ENCODE measurements at places on chromosomes 1 and 21. TPM values are rescaled to one million over a fixed set of nuclear protein-coding genes. Genes with fewer than 3 reads are reported as not detected.

- no peak for DNase-seq
These were observed 188.9 kb upstream of the EDN2 start for GRCh38 chr1:41673378-41673777.

- no peak for DNase-seq
These were observed 12.3 kb downstream of the UQCRH start for GRCh38 chr1:46315669-46316403.

DNA sequence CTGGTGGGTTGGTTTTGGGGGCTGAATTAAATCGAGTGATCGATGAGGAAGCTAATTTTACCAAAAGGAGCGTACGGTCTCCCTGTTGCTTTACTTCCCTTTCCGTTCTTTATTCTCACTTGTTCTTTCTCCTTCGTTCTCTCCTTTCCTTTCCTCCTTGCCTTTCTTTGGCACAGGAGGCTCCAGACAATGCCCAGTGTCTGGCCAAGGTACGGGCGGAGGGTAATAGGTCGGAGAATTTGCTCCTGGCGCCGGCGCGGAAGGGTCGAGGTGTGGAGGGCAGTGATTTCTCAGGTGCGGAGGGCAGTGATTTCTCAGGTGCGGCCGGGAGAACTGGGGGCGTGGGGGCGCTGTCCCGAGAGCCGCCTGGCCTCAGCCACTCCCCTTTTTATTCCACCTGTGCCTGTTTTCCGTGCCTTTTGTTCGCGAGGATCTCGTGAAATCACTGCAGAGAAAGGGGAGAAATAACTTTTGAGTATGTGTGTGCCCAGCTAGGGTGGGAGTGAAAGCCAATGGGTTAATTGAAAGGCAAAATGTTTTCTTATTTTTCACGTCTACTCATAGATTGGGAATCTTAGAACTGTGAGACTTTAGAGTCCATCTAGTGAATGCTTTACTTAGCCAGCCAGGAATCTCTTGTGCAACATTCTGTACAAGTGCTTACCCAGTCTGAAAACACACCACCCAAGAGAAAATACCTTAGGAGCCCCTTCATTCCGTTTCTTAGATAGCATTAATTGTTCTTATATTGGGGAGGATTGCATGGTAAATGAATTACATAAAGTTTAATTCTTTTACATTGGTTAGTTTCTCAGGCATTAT, 1.3 kb downstream of the FNBP1L start:
- peak; percentile 25 for DNase-seq

- no peak for DNase-seq
These were observed 46.6 kb downstream of the LYST start for GRCh38 chr1:235820061-235820460.

- peak; percentile 44 for DNase-seq
These were observed 26.7 kb upstream of the A3GALT2 start for GRCh38 chr1:33347650-33347992.

The AGTRAP gene
- 91.4 TPM for total RNA-seq

The LIN28A gene
- total RNA-seq, result not detected

The MSH4 gene
- total RNA-seq, result 0.16 TPM

The DMBX1 gene
- total RNA-seq, result 0.03 TPM

The RCSD1 gene
- not detected for total RNA-seq

Data from SK-MEL-5 (cell line).